Femur (tissue), 1 donor: ENCODE measurements at places on chromosomes 16 and 17.
A peak's percentile ranks its signal among the peaks of the same experiment; 100 is the strongest.

DNA sequence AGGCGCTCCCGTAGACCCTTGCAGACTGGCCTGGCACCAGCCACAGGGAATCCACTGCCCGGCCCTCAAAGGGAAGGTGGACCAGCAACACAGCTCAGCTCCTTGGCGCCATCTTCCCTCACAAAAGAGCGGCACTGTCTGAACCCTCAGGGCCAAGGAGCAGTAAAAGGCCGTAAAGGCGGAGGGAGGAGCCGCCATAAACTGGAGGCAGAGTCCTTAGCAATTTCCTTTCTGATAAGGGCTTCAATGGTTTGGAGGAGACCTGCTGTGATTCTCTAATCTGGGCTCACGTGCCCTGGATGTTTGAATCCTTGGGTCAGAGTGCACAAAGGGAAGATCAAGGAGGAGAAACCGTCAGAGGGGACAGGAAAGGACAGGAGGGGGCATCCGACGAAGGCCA is 15.5 kb upstream of the AXIN2 start:
- no peak for DNase-seq

GRCh38 chr17:43412166-43412565 is 13.4 kb downstream of the ARL4D start:
- no peak for DNase-seq

DNA sequence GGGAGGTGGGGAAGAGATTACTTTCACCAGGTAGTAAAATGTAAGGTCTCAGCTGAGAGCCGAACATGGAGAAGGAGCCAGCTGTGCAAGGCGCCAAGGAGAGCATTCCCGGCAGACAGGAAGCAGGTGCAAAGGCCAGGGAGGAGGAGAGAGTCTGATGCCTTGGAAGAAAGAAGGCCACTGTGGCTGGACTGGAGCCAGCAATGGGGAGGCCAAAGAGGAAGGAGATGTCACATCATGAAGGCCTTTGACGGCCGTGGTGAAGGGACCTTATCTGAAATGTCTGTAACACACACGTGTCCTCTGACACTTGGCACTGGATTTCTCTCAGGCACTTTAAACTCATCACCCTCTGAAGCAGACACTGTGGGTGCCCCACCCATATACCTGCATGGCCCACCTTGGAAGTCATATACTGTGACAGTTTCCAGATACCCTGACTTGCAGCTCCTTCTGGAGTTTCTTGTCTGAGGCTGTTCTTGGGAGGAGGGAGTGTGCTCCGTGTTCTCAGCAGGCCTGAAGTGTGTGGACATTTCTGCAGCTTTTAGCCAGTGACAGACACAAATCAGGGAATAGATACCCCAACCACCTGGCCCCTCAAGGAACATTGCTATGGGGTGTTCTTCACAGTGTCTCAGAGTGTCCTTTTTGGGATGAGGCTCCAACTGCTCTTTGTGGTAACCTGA is 1.9 kb upstream of the SLC5A2 start:
- peak; percentile 57 for DNase-seq

GRCh38 chr17:83061586-83061985 is 17.8 kb upstream of the METRNL start:
- DNase-seq, result no peak

DNA sequence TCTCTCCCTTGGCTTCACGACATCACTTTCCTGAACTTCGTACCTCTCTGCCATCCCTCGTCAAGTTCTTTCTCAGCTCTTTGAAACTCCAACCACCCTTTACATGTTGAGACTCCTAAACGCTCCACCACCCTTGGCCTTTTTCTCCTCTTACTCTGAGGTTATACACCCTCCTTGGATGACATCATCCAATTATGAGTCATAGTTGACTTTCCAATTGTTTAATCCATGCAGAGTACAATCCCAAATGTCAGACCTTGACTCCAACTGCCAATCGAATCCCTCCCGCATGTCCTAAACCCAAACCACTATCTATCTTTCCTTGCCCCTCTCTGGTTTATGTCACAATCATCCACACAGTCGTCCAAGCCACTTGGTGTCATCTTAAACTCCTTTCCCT is 18.4 kb upstream of the C16orf82 start:
- DNase-seq, result no peak

GRCh38 chr16:76207270-76207669 is 69.9 kb upstream of the CNTNAP4 start:
- no peak for DNase-seq

GRCh38 chr16:49824593-49824992 is 31.3 kb downstream of the ZNF423 start:
- peak; percentile 71 for DNase-seq

DNA sequence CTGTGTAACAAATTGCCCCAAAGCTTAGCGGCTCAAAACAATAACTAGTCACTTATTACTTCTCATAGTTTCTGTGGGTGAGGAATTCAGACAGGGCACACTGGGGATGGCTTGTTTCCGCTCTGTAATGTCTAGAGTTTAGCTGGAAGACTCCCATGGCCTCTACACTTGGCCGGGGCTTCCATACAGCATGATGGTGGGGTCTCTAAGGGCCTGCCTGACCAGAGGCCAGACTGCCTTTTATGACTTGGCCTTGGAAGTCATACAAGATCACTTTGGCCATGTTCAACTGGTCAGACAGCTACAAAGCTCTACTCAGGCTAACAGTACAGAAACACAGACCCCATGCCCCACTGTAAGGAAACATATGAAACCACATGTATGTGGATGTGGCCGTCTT is 8.2 kb downstream of the GLP2R start:
- DNase-seq, result no peak

DNA sequence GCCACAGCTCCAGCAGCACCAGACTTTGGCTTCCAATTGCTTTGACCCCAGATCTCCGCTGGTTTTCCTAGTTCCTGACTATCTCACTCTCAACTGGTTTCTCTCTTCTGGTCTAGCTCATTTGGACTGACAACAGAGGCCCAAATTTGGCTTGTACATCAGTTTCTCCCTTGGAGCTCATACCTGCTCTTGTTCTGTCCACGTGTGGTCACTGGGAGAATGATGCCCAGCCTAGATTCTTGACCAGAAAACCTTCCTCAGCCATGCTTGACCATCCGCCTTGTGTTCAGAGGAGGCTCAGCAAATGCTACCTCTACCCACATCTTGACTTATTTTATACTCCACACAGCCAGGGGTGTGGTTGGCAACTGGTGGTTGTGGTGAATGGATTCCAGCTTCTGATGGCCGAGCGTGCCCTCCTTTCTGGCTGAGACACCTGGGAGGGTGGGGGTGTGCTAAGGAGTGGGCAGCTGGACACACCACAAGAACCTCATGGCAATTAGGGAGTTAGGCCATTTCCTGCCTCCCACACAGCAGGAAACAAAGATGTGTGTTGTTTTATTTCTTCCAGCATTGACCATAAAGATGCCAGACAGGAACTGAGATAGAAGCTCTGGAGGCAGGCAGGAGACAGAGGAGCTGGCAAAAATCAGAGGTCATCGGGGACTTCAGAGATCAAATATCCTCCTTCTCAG is 93.8 kb upstream of the FAM20A start:
- DNase-seq, result no peak
